ENCODE measurements at places on chromosomes 3 and 15.

DNA sequence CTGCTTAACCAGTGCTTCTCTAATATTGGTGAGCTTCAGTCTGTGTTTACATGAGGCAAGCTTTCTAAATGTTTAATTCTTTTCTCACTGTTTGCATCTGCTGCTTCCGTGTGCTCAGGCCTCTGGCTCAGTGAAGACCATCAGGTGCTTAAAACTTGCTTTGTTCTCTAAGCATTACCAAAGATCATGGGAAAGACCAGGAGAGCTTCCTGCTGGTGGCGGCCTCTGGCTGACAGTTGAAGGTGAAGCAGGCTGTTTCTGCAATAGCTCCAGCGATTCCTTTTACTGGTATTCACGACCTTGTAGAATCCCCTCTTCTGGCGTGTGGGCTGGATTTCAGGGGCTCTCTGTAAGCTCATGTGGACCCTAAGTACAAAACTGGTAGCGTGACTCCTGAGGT is 45.1 kb downstream of the EDEM1 start:
- no peak for DNase-seq

DNA sequence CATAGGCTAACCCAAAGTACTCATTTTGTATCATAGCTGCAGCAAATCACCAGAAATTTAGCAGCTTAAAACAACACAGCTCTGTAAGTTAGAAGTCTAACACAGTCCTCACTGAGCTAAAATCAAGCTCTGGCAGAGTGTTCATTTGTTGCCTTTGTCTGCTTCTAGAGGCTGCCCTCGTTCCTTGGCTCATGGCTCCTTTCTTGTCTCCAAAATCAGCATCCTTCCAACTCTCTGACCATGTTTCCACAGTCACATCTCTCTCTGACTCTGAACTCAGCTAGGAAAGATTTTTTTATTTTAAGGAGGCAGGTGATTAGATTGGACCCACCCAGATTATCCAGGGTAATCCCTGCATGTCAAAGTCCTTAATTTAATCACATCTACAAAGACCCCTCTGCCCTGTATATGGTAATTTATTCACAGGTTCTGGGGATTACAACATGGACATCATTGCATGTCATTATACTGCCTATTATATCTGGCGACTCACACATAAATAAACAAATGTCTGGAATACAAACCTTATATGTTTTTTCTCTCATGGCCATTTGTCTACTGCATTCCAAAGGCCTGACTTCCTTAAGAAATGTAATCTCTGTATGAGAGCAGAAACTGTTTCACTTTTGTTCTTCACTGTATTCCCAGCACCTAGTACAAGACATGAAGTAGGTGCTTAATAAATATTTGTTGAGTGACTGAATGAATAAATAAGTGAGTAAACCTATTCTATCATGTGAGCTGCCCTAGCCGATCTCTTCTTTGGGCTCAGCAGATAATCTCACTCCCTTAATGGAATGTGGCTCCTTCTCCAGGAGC is 15.1 kb upstream of the UACA start:
- no peak for DNase-seq

DNA sequence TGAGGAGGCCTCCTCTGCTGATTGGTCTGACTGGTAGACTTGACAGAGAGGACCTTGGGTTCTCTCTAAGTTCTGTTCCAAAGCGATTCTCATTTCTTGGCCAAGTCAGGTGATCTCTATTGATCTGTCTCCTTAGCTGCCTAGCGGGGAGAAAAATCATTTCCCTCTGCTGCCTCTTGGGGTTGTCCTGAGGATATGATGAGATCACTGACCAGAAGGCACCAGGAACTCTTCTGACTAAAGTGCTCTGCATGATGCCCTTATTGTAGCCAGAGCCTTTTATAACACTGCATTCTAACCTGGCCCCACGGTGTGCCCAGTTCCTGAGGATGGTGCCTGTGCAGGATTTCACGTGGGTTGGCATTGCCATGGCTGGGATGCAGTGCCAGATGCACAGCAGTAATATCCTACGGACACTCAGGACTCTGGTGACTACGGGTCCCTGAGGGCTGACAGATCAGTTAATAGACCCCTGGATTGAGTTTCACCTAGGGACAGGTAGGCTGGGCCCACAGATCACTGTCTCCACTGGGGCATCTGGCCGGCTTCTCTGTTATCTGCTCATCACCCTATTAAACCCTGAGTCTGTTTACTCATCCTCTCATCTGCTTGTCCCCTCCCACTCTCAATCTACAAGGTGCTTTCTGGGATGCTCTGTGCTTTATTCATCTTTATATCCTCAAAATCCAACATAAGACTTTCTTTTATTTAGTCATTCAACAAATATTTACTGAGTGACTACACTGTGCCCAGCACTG is 3.9 kb upstream of the HEG1 start:
- no peak for DNase-seq

DNA sequence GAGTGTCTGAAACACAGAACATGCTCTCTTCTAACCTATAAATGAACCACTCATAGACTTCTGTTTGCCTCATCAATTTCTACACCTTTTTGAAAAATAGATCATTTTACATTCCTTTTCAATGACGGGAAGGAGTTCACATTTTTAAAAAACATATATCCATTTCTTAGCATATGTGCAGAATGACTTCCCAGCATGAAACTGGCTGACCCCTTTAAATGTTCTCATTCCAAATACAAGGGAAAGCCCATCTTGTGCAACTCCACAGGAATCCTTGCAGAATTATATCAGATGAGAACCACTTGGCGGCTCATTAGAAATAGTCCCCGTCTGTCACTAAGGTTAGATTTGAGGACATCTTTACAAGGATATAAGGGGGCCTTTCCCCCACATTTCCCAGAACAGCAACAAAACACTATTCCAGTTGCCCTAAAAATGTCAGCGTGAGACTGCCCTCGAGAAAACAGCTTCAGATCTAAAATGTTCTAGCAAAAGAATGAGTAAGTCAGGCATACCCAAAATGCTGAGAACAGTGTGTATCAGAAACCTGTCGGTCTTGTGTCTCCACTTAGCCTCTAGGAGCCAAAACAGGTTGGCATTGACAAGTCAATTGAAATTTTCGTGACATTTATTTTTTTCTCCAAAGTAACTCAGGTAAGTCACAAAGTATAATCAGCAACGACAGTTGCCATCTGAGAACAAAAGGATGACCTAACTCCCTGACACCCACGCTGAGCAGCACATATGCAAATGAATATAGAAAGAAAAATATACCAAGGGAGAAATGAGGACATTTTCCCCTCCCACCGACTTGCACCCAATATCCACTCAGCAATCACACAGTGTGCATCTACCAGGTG is 63.1 kb downstream of the FOXP1 start:
- no peak for DNase-seq

- DNase-seq: no peak
Measured at GRCh38 chr15:69623392-69624154, 171.0 kb downstream of the RPLP1 start.

DNA sequence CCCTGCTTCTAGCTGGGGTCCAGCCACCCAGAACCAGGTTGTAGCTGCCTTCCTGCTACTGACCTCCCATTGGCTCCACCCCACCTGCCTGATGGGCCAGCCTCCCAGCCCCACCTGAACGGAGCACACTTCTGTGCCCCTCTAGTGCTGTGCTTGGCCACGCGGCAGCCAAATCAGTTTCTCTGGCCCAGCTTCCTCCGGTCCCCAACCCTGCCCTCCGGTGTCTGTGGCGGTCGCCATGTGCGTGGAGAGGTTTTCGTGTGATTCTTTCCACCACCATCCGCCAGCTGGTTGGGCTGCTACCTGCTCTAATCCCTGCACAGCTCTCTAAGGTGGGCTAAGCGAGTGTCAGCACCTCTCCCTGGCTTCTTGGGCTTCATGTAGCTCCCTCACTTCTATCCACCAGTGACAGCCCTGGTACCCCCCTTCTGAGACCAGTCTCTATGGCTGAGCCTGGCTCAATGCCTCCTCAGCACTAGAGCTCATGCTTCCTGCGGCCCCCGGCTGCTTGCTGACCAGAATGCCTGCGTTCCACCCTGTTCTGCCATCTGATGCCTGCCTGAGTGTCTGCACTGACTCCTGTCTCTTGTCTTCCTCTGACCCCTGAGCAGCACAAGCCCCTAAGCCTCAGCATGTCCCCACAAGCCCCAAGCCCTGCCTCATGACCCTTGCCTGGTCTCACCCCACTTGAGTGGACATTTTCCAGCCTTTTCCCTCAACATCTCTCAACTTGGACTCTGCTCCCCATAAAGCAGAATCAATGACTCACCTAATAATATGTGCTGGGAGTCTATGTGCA is 23.2 kb upstream of the MAGEF1 start:
- DNase-seq: no peak

DNA sequence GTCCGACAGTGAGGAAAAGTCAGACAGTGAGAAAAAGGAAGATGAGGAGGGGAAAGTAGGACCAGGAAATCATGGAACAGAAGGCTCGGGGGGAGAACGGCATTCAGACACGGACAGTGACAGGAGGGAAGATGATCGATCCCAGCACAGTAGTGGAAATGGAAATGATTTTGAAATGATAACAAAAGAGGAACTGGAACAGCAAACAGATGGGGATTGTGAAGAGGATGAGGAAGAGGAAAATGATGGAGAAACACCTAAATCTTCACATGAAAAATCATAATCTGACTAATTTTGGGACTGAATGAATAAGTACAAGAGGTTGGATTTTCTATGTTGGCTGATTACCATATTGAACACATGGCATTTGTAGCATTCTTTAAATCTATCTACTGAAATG is 26.2 kb downstream of the SEC62 start:
- no peak for DNase-seq

DNA sequence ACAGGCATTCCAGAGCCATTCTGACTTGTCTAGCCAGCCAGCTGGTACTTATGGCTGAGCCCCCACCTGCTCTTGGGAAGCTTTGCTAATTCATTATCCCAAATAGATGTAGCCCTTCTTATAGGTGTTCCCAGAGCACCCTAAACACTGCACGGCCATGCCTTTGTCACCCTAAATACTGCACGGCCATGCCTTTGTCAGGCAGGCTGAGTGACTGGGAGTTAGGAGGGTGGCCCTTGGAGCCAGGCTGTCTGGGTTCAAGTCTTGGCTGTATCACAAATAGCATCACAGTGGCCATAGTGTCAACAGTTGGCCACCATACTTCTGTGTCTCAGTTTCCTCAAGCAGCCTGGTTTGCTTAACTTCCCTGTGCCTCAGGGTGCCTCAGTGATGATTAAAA is 292.3 kb downstream of the ADAMTS17 start:
- DNase-seq: no peak

DNA sequence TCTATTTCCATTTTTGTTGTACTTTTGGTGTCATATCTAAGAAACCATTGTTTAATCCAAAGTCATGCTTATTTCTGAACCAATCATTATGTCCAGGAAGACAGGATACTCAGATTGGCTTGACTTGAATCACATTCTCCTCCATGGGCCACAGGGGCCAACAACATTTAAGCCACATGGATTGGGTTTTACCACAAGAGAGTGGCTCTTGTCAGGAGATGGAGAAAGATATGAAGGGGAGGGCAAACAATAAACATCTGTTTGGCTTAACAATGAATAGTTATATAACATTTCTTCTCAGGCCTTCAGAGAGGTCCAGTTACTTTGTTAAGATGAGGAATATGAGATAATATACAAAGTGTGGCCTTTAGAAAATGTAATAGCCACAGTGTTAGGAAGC is 44.6 kb downstream of the GXYLT2 start:
- DNase-seq: no peak

DNA sequence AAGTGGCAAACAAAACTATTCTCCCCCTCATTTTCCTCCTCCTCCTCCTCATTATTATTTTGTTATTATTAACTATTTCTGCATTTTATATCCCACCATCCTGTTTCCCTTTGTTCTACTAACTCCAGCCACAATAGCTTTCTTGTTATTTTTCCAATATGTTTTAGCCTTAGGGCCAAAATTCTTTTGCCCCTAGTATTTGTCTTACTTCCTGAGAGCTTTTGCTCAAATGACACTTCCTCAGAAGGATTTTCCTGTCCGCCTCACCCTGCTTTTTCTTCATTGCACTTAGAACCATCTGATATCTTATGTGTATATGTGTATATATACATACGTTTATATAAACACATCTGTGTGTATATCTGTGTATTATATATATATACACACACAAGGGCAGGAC is 32.7 kb upstream of the NUDT16 start:
- no peak for DNase-seq

GRCh38 chr15:69502470-69503045 is 49.9 kb downstream of the RPLP1 start:
- no peak for DNase-seq

- DNase-seq: no peak
Measured at GRCh38 chr15:52730594-52730993, 51.4 kb upstream of the ATOSA start.

DNA sequence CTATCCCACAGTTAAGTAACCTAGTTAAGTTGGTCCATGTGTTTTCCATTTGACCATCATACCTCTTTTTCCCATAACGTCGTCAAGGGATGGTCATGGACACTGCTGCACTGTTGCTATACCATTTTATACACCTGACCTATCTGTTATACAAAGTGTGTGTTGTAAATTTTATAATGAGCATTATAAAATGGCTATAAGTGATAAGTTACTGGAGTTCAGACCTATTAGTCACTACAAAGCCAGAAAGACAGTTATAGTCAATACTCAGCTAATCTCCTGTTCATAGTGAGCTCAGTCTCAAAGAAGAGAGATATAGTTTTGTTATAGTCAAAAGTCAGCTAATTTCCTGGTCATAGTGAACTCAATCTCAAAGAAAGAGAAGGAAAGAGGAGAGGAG is 18.9 kb upstream of the CTNNB1 start:
- DNase-seq: no peak

DNA sequence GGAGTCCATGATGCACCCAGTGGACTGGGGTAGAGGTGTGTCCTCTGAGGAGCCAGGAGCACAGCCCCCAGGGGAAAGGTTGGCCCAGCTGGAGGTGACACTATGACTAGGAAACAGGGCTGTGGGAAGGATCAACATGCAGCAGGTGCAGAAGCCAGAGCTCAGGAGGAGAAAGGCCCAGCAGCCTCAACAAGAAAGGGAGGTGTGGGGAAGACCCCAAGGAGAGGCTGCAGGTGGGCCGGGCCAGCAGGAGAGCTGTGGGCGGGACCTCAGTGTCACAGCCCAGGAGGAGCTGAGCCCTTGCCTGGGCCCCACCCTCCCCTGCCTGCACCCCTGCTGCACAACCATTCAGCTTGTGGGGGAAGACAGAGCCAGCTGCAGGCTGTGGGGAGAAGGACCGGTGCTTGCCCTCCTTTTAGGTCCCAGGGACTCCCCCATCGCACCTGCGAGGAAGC is 18.4 kb upstream of the KLF13 start:
- DNase-seq: no peak

GRCh38 chr3:115363071-115363470 is 216.0 kb upstream of the ZBTB20 start:
- no peak for DNase-seq

Measured in right renal pelvis (tissue), 4 donors.